Iris pigment epithelial cell (primary cell): ENCODE measurements at places on chromosomes 7 and 10.
A peak's percentile ranks its signal among the peaks of the same experiment; 100 is the strongest.

DNA sequence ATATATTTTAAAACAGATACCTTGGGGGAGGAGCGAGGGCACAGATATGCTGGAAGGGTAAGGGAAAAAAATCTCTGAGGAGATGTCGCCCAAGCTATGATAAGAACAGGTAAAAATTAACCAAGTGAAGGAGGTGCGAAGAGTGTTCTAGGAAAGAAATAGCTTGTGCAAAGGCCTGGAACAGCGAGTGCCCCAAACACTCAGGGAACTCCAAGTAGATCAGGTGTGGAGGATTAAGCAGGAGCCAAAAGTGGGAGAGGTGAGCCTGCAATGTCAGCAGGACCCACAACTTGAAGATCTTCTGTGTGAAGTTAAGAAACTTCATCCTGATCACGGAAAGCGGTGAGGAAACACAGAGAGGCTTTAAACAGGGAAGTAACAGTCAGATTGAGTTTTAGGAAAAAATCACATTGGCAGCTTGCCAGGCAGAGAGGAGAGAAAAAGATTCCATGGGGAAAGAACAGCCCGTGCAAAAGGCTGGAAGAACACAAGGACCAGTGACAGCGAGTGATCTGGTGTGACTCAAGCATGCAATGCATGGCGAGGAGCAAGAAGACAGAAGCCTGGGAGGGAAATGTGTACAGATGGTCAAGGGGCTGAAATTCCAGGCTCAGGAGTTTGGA, 30.7 kb downstream of the FGF8 start:
- no peak for DNase-seq

- no peak for DNase-seq
Measured at GRCh38 chr7:124934841-124935240, 5.2 kb upstream of the POT1 start.

- DNase-seq = no peak
Measured at GRCh38 chr7:102897856-102898531, 14.8 kb upstream of the LRRC17 start.

- DNase-seq = no peak
Measured at GRCh38 chr7:945147-945555, 9.3 kb downstream of the ADAP1 start.

DNA sequence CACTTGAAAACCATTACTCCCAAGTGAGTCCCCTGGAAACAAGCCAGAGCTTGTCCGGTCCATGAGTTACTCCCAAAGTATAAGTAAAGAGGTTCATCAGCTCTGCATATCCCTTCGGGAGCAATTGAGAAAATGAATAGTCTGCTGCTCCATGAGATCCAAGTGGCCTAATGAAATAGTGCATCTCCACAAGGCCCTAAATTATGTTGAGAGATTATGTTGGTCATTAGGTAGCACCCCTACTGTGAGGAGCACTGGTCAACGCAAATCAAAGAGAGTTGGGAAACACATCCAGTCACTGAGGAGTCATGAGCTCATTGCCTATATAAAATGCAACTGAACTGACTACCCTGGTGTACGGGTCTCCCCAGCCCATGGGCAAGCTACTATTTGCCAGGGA, 205.5 kb upstream of the AOAH start:
- no peak for DNase-seq

- peak; percentile 93 for DNase-seq
Measured at GRCh38 chr7:129438839-129439651, 4.8 kb downstream of the STRIP2 start.

DNA sequence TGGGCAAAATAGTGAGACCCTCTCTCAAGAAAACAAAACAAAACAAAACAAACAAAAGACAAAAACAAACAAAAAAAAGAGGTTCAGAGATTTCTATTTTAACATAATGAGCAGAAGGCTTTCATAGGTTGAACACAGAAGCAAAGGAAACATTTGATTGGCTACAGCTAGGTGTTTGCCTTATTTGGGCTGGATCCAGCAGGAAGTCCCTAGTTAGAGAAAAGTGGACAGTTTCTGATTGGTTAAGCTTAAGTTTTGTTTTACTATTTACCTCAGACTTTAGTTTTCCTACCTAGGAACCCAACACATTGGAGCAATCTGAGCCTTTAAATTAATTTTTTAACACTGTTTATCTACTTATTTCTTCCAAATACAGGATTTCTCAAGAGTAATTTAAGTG, 566.5 kb upstream of the PCDH15 start:
- no peak for DNase-seq

- no peak for DNase-seq
Measured at GRCh38 chr7:111042842-111043241, 48.1 kb upstream of the LRRN3 start.

DNA sequence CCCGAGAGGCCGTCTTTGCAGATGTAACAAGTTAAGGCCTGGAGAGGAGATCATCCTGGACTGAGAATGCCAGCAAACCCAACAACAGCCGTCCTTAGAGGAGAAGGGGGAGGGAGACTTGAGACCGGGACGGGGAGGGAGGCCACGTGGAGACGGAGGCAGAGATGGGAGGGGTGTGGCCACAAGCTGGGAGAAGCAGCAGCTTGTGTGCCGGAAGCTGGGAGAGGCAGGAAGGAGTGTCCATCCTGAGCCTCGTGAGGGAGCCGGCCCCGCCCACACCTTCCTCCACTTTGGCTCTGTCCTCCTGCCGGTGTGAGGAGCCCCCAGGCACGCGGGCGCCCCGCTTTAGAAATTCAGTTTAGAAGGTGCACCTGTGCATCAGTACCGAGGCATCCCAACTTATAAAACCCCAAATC, 95.7 kb downstream of the DNAJB6 start:
- peak; percentile 88 for DNase-seq

DNA sequence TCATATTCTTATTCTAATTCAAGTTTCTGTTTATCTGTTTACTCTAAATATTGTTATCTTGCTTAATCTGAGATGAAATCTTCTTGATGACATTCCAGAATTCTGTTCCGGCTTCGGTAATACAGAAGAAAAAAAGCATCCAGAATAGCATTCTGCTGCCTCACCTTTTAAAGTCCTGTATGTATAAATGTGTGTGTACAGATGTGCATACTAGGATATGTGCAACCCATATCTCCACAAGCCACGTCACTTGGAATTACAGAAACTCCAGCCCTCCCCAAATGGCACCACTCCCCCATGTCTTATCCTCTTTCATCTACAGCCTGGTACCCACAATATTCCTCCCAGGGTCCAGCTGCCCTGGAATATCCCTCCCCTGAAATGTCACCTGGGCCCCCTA, 27.9 kb upstream of the USP6NL start:
- no peak for DNase-seq

- DNase-seq = no peak
Measured at GRCh38 chr7:155463114-155463811, 5.3 kb downstream of the EN2 start.

DNA sequence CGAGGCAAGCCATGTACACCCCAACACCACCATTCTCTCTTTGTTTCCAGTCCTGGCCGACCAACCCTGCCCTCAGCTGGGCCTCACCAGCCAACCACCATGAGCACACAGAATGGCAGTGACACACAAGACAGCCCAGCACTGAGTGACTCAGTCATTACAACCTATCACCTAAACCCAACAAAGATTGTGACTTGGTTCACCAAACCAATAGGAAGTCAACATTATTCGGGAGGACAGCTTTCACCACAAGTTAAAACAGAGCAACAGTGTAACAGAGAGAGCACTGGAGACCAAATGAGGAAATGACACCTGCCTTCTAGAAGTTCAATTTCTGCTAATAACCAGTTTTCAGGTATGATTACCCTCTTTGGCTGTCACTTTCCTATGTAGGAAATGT, 72.1 kb downstream of the DNMBP start:
- no peak for DNase-seq

GRCh38 chr10:129605266-129605985, 138.4 kb downstream of the MGMT start:
- no peak for DNase-seq

DNA sequence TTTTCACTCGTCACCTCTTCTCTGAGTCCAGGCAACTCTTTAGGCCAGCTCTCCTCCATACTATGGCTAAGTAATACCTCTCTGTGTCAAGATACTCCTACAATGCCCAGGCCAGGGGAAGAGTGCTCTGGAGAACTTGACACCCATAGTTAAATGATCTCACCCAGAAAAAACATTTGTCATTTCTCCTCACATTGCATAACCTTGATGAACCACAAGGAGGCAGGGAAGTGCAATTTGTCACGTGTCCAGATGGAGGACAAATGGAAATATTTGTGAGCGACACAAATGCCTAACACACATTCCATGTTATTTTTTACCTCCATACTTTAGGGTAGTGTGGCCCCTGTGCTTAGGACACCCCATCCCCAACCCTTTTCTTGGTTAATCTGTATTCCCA, 78.3 kb downstream of the HTR7 start:
- DNase-seq = peak; percentile 38

DNA sequence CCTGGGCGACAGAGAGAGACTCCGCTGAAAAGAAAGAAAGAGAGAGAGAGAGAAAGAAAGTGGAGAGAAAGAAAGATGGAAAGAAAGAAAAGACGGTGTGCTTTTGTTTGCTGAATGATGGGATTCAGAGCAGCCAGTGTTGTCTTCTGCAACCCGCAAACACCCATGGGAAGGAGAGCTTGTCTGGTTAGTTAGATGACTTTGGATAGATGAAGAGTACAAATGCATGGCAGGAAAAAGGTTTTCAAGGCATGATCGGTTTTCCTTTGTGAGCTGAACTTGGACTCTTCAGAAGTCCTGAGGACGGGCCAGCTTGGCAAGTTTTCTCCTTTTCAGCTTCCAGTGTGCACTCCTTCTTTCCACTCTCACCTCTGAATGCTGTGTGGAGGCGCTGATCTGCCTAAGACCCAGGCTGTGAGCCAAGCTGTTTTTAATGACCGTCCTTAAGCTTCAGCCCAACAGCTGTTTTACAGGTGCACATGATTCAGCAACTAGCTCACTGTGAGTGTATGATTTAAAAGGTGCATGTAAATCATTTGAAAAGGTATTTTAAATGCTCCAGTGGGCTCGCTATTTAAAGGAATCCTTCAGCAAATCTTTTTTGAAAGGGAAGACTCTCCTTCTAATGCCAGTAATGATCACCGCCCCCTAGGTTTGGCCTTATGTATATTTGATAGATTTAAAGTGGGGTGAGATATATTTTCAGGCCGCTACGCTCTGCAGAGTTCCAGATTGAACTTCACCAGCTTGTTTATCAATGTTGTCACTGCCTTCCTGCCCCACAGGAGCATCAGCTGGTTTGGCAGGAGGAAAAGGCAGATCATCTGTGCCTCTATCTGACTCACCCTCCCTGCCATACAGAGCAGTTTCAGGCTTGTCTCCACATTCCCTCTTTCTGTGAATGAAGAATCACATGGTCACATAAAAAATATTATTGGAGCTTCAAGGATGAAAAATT, 115.0 kb downstream of the PLXDC2 start:
- DNase-seq = peak; percentile 75

GRCh38 chr10:88322324-88323063, 260.6 kb downstream of the RNLS start:
- no peak for DNase-seq

- no peak for DNase-seq
Measured at GRCh38 chr10:78770167-78771090, 298.3 kb upstream of the ZMIZ1 start.

DNA sequence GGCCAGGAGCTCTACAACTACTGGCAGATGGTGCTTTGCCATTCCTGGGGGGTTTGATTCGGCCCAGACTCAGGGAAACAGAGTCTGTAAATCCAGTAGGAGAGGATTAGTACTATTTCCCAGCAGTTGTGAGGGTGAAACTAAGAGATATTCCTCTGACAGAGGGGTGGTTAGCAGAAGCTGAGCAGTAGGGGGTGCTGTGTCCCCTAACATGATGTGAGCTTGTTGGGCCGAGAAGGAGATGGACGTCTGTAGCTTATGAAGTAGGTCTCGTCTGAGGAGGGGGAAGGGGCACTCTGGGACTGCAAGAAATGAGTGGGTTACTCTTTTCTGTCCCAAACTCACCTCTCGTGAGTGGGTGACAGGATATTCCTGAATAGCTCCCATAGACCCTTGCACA, 179.2 kb upstream of the MBL2 start:
- DNase-seq = peak; percentile 1

DNA sequence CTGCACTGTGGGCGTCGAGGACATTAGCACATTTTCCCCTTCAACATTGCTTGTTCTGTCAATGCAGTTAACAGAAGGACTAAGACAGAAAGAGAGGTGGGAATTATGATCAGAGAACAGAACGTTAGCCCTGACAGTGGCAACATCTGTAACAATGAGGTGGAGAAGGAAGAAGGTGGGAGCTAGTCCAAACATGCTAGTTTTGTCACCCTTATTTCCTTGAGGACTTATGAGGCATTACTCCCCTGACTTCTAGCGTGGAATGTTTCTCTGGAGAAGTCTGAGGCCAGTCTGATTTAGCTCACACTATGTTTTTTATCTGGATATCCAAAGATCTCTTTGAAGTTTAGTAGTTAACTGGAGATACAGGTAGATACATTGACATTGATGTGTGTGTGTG, 73.4 kb downstream of the ZMYND11 start:
- no peak for DNase-seq

- no peak for DNase-seq
Measured at GRCh38 chr7:110591341-110591740, 499.6 kb upstream of the LRRN3 start.

- DNase-seq = peak; percentile 97
Measured at GRCh38 chr10:33129141-33129995, 171.3 kb upstream of the ITGB1 start.

GRCh38 chr10:78171633-78172400, 138.2 kb downstream of the RPS24 start:
- no peak for DNase-seq

GRCh38 chr10:94303929-94304328, 58.8 kb downstream of the NOC3L start:
- DNase-seq = no peak

DNA sequence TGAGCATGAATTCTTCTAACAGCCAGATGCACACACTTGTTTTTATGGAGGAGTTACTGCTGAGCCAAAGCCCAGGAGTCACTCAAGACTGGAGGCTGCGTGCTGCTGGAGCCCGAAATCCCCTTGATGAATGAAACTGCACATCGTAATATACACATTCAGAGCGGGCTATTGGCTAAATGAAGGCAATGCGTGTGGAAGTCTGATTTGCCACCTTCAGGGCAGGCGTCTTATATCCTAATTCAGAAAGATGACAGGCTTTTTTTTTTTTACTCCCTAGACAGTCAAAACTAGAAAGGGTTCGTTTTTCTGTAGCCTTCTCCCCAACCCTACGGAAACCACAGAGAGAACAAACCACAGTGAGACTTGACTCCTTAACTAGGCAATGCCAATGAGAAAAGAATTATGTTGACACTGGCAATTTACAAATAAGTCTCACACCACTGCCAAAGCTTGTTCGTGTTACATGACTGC, 227.2 kb upstream of the KLF14 start:
- peak; percentile 80 for DNase-seq

DNA sequence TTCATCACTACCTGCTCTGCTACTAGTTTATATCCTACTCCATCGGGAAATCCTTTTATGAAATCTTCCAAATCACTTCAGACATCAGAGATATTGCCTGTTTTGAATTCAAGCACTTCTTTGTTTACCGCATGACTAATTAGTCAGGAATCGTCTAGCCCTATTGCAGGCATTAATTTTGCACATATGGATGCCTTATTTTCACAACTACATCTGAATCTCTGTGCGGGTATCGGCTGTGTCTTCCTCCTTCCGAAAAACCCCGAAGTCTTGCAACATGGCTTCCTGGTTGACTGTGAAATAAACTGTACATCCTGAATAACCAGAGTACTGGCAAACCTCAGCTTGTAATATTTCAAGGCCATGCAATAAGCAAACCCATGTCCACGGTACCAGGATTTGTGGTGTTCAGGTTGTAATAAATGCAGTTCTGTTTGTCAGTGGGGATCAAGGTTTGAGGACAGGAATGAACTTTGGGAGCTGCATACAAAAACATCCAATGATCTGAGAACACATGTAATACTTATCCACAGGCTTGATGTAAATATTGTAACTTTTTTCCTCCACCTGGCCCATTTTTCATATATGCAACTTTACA, 642.1 kb downstream of the PARD3 start:
- peak; percentile 52 for DNase-seq
